Stimulated activated CD8-positive, alpha-beta memory T cell treated with anti-CD3 and anti-CD28 coated beads, Interleukin-4, amount 100 ng/mL, for 1 hour (primary cell): ENCODE measurements at places on chromosomes 13 and 19.

GRCh38 chr19:41144403-41144802 is 30.2 kb downstream of the CYP2F1 start:
- peak; percentile 80 for DNase-seq

- no peak for DNase-seq
Measured at GRCh38 chr13:111292710-111293485, 27.5 kb upstream of the TEX29 start.

- DNase-seq, result no peak
Measured at GRCh38 chr19:35975608-35976214, 19.3 kb upstream of the SDHAF1 start.

- no peak for DNase-seq
Measured at GRCh38 chr19:45716359-45717130, 14.2 kb downstream of the FBXO46 start.

GRCh38 chr13:52025475-52026245 is 1.2 kb downstream of the UTP14C start:
- no peak for DNase-seq

DNA sequence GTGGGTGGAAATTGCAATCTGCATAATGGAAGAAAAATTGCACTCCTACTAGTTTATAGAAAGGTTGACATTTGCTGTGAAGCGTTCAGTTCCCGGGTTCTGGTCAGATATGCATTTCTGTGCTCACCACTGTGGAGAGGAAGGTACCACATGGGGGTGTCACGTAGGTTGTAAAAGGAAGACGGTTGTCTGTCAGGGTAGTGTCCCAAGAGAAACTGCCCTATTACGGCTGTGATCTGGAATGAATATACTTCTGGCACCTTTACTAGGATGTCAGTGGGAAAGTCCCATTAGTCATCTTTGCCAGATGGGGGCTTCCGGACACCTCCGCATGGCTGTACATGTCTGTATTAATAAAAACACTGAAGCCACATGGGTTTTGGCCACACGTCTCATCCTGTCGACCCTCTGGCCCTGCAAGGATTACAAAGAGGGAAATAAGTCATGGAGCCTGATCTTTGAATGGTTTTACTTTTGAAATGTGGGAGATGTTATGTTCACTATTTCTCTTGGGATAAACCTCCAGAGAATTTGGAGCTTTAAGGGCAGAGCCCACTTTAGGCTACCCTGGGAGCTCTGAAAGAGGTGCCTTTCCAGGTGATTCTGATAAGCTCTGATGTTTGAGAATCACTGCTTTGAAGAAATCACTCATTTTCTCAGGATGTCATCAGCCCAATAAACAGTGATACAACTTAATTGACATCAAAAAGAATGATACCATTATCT is 133.9 kb downstream of the AKAP11 start:
- no peak for DNase-seq

DNA sequence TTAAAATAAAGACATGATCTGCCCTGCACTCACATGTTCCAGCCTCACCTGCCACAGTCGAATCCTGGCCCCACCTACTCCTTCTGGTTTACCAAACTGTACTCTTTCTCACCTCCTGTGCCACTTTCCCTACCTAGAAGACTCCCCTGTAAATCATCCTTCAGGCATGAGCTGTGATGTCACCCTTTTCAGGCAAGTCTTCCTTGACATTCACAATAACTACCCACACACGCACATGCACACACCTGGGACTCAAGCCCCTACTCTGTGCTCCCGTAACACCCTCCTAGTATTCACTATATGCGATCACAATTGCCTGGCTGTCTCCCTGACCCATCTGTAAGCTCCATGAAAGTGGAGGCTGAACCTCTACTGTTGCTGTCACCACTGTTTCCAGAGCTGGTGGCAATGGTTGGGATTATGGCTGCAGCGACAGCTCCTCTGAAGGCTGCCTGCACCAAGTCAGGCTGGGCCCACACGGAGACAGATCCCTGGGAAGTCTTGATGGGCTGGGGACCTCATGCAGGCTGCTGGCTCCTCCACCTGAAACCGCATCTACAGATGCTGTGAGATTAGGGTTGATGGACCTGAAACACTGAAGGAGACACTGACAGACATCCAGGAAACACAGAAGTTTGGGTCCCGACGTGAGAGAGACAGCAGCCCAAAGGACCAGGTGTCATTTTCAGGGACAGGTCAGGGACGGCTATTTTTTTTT is 611.1 kb downstream of the UQCRFS1 start:
- no peak for DNase-seq
